ENCODE measurements at places on chromosomes 6 and 20. TPM values are rescaled to one million over a fixed set of nuclear protein-coding genes. Genes with fewer than 3 reads are reported as not detected.

GRCh38 chr6:35973670-35974222 is 50.7 kb downstream of the SLC26A8 start:
- no peak for DNase-seq

DNA sequence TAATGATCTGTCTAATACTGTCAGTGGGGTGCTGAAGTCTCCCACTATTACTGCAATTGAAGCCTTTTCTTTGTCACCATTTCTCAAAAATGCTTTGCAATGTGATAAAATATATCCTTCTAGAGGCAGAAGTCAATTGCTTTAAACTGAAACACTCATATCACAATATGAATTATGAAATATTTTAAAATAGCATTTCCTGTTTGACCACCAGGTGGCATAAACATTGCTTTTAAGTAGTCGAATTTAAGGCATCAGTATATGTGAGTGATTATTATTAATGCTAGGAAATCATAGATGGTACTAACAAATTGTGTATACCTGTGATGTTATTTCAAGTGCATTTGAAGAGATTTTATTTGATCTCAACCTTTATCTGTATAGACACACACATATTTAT is 87.5 kb downstream of the MEI4 start:
- no peak for DNase-seq

GRCh38 chr6:145603991-145604390 is 131.3 kb downstream of the EPM2A start:
- no peak for DNase-seq

DNA sequence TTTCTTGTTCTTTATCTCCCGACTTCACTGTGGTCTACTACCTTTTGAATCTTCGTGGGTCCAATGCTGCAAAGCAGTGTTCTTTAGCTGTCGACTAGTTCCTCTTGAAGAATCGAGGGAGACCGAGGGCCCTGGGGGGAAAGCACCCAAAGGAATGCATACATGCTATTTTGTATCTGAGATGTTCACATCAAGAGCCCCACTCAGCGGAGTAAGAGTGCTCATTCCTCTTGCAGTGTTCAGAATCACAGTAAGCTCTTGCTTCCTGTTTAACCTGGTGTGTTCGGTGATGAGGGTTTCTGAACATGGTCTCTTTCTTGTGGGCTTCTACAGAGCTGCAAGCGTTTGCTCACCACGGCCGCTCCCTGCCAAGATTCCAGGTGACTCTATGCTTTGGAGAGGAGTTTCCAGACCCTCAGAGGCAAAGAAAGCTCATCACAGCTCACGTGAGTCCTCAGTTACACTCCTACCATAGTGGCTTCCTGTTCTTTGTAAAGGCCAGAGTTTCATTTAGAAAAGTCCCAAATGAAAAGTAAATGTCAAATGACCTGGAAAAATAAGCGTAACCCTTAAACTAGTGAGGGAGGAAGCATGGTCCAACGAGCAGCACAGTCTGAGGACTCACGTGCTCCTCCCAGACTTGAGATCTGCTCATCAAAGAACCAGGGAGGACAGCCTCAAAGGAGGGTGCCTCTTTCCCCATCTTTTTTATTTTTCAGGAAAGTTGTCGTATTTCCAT is 13.3 kb downstream of the IRF4 start:
- no peak for DNase-seq

GRCh38 chr20:48702455-48702913 is 125.3 kb downstream of the PREX1 start:
- DNase-seq: no peak

GRCh38 chr6:14620522-14620921 is 502.9 kb downstream of the CD83 start:
- peak; percentile 27 for DNase-seq

- peak; percentile 27 for DNase-seq
Observed at GRCh38 chr20:24318569-24319352, 150.7 kb upstream of the SYNDIG1 start.

DNA sequence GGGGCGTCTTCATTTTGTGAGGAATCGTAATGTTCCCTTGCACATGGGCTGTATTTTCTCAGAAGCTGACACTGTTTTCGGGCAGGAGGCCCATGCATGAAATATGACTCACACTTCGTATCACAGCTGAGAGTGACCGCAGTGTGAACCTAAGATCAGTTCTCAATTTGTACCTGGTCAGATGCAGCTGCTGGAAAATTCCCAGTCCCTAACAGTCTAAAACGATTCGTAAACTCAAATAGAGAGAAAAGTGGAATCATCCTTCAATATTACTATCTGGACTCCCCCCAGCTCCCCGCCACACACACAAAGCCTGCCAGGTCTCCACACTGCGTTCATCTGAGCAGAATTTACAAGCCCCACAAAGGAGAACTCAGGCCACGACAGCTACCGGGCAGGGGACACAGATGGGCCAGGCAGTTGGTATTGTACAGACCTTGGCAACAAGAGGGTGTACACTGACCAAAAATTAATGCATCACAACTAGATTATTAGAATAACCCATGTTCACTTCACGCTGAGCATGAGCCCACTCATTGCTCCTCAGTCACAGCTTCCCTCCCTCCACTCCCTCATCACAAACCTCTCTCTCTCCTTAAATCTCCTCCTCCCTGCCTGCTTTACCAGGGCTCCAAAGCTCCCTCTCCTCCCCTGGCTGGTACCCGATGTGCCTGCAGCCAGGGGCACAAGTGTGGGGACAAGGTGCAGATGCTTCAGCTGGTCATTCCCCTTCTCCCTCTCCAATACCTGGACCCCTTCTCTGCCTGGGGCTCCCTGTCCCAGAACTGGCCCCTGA is 488.4 kb downstream of the PREX1 start:
- DNase-seq: no peak

DNA sequence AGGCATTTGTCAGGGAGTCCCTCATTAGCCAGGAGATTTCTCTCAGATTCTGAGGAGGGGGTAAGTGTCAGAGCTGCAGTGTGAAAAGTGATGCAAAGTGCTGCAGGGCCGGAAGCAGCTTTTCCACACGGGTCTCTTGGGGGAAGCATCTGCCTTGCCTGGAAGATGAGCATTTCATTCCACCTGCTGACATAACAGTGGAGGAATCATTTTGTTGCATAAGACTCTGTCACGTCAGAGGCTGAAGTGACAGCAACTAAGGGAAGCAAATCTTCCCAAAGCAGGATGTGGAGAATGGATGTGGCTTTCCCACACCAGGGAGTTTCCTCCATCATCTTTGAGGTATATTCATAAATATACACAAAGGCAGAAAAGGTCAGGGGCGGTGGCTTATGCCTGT is 22.8 kb downstream of the DCBLD1 start:
- DNase-seq: no peak

- DNase-seq: no peak
Observed at GRCh38 chr6:123616942-123617341, 19.8 kb downstream of the TRDN start.

- DNase-seq: no peak
Observed at GRCh38 chr6:37317312-37318038, 36.3 kb upstream of the RNF8 start.

- DNase-seq: no peak
Observed at GRCh38 chr6:63635215-63635587, 401 bp upstream of the PHF3 start.

- no peak for DNase-seq
Observed at GRCh38 chr6:9834233-9834632, 580.6 kb downstream of the TFAP2A start.

- no peak for DNase-seq
Observed at GRCh38 chr6:29763491-29764289, 40.5 kb downstream of the HLA-F start.

GRCh38 chr20:50115041-50115512 is 2.1 kb upstream of the UBE2V1 start:
- no peak for DNase-seq

- peak; percentile 66 for DNase-seq
Observed at GRCh38 chr6:5989141-5989723, 17.5 kb downstream of the NRN1 start.

GRCh38 chr6:132368916-132369481 is 32.3 kb downstream of the MOXD1 start:
- DNase-seq: no peak

DNA sequence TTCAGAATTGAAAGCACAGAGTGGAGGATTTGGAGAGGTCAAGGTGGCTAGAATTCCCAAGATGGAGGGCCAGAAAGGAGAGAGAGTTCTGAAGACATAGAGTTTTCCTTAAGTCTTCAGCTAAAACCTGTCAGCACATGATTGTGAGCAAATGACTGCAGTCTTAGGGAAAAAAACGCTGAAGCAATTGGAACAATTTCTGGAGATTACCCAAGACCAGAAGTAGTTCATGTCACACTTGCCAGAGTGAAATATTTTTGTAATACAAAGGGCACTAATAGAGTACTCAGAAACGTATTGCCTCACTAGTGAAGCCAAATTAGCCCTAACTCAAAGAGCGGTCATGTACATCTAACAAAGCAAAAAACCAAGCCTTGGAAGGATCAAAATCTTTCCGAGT is 541.3 kb upstream of the MARCKS start:
- no peak for DNase-seq

GRCh38 chr6:100823041-100823440 is 58.1 kb downstream of the ASCC3 start:
- no peak for DNase-seq

GRCh38 chr20:48406912-48407340 is 420.9 kb downstream of the PREX1 start:
- DNase-seq: no peak

GRCh38 chr6:33839399-33840047 is 35.7 kb upstream of the MLN start:
- no peak for DNase-seq

- no peak for DNase-seq
Observed at GRCh38 chr6:139007428-139007827, 19.4 kb upstream of the REPS1 start.

DNA sequence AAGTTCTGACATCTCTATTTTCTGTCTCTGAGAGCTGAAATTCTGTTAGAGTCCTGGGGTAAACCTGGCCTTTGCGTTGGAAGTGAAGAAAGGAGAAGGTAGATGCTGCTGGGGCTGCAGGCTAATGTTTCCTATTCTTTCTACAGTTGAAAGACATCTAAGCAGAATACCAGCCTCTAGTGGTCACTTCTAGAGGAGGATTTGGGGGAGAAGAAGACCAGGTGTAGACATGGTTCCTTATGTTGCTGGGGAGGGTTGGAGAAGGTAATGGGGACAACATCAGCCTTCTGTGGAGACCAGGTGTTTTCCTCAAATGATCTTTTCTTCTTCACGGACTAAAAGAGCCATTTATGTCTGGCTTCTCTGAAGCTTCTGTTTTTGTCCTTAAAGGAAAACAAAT is 62.6 kb downstream of the BTBD3 start:
- no peak for DNase-seq

- no peak for DNase-seq
Observed at GRCh38 chr6:105678516-105678915, 275.6 kb upstream of the PREP start.

DNA sequence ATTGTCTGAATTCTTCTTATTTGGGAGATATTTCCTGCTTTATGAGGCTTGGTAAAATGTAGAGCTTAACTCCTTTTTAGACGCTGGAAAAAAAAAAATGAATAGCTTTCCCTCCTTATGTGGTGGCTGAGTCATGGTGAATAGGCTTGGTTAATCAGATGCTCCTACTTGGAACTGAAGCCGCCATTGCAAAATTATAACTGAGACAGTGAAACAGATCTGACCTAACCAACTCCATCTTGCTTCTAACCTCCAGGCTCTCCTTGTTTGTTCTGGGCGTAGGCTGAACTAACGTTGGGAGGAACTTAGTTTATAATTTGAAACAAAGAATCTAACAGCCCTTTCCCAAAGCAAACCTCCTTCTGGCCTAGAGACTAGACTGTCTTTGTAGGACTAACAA is 43.2 kb upstream of the PLCB4 start:
- DNase-seq: no peak

GRCh38 chr6:165206798-165207197 is 102.6 kb downstream of the C6orf118 start:
- no peak for DNase-seq

GRCh38 chr6:24613361-24614042 is 32.5 kb downstream of the KIAA0319 start:
- no peak for DNase-seq

GRCh38 chr20:1331801-1332453 is 3.0 kb upstream of the SDCBP2 start:
- DNase-seq: peak; percentile 8

- no peak for DNase-seq
Observed at GRCh38 chr20:50346374-50347283, 156.0 kb downstream of the CEBPB start.

DNA sequence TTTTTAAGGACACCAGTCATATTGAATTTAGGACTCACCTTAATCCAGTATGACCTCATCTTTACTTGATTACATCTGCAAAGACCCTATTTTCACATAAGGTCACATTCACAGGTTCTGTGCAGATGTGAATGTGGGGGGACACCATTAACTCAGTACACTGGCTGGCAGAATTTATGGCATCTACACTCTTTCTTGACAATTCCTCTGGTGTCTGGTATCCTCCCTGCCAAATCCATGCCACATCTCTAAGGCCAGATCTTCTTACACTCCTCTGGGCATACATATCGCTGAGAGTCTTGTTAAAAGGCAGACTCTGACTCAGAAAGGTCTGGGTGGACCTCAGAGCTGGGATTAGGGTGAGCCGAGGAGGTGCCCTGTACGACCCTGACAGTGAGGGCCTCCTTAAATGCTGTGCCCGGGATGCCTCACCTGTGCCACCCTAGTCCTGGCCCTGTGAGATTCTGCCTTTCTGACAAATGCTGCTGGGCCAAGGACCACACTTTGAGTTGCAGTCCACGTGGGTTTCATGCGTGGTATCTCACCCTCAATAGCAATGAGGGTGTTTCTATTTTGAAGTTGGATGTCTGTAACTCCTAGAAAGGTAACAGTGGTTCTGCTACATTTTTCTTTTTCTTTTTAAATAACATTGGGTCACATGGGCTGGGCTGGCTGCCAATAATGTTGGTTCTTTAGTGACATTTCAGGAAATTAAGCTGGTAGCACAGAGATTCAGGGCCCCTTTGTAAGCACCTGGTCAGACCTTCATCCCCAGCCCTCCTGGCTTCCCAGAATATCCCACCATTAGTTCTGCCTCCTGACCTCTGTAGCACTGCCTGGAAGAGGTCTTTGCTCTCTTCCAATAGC is 17.2 kb upstream of the LRRN4 start:
- peak; percentile 44 for DNase-seq

Gene PTGIS
- total RNA-seq: 8.2 TPM

Gene MROH8
- total RNA-seq: 2.1 TPM

Gene CRIP3
- not detected for total RNA-seq

Gene BTN1A1
- not detected for total RNA-seq

Gene STAU1
- total RNA-seq: 72.0 TPM

Gene IP6K3
- total RNA-seq: 5.0 TPM

Gene BPI
- 0.67 TPM for total RNA-seq

Gene CBFA2T2
- 15.7 TPM for total RNA-seq

Gene TCF15
- total RNA-seq: 0.30 TPM

Gene SPTLC3
- 19.3 TPM for total RNA-seq

Gene PGC
- 241 TPM for total RNA-seq

Gene EPB41L1
- 83.0 TPM for total RNA-seq

Gene GNAS-AS1
- 0.54 TPM for total RNA-seq

Gene MCCD1
- total RNA-seq: not detected

Gene CCND3
- 138 TPM for total RNA-seq

Gene SNPH
- 2.3 TPM for total RNA-seq

Gene PHACTR1
- 102 TPM for total RNA-seq

Gene GPR6
- total RNA-seq: not detected

Gene DAAM2
- 25.9 TPM for total RNA-seq

All from upper lobe of left lung (tissue), 6 donors.